HFF-Myc (cell line): ENCODE measurements at places on chromosomes 1 and 21.

- no peak for DNase-seq
Observed at GRCh38 chr1:41525891-41526587, 41.6 kb upstream of the EDN2 start.

GRCh38 chr1:235650341-235651169 lies 971 bp upstream of the GNG4 start:
- no peak for DNase-seq

- peak; percentile 36 for DNase-seq
Observed at GRCh38 chr1:243883551-243883950, 33.5 kb upstream of the AKT3 start.

DNA sequence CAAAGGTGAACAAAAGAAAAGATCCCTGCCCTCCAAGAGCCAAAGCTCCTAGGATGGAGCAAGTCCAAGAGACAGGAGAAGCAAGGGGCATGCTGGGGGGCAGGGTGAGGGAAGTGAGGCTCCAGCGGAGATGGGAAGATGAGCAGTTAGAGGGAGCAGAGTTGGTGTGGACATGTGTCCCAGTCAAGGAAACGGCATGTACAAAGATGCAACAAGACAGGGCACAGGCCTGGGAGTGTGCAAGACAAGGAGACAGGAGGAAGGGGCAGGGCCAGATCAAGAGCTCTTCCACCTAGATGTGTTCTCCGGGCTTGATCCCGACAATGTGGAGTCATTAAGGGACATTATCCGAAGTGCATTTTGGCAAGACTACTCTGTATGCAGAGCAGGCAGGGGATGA lies 82.1 kb downstream of the CAPZB start:
- DNase-seq: no peak

- peak; percentile 89 for DNase-seq
Observed at GRCh38 chr1:241413386-241413785, 56.4 kb upstream of the RGS7 start.

DNA sequence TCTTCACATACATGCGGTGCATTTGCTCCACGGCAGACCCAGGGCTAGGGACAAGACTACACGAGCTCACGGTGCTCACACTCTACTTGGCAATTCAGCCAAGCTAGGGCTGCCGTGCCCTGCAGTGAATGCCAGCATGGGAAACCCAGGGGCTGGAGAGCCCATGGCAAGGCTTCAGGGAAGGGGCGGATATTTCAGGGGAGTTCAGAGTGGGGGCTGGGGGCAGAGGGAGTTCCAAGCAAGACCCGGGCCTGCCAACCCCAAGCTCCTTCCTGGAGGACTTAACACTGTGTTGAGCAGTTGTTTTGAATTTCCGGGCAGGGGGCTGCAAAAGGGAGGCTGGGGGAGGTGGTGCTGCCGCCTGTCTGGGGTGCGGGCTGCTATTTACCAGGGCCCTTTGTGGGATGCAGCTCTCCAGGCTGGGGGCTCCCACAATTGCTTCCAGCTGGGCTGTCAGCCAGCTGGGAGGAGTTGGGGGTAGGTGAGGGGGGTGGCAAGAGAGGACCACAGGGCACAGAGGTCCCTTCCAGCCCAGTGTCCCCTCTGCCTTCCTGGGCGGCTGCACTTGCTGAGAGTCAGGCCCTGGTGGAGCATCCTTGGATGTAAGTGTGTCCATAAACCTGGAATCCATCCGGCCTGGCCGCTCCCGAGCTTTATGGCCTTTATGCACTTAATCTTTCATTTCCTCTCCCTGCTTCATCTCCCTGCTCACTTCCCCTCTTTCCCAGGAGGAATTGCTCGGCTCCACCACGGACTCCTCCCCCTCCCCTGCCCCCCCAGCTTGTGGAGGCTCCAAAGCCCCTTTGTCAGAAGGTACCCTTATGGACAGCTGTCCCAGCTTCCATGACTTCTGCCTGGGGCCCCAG lies 55.8 kb upstream of the SSBP3 start:
- DNase-seq: no peak

- DNase-seq: peak; percentile 47
Observed at GRCh38 chr1:174114788-174115448, 44.4 kb upstream of the RABGAP1L start.

DNA sequence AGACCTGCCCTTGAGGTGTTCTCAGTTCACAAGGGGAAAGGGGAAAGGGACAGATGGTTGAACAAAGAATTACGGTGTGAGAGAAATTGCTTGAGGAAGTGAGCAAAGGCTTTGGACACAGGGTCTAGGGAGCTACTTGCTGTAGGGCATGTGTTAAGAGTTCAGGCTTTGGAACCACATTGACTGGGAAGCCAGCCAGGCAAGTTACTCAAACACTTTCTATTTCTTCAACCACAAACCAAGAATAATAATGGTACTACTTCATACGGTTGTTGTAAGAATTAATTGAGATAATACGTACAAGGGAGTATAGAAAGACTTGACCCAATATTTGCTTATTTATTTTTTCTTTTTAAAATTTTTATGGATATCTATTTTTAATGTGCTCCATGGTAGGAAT lies 26.6 kb downstream of the AK4 start:
- peak; percentile 90 for DNase-seq

DNA sequence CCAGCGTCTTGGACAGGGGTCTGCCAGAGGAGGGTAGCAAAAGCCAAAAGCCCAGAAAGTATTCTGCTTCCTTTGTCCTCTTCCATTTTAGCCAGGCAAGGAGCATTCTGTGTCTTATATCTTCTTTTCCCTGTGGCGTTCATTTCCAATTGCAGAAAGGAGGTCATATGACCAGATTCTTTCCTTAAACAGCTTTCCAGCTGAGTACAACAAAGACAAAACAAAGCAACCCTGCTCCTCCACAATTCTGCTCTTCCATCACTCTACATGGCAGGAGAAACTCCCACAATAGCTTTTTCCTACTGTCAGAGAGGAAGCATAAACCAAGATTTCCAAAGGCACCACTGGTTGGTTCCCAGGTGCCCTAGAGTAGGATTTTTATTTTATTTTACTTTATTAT lies 19.7 kb downstream of the ENSA start:
- no peak for DNase-seq

GRCh38 chr1:158121604-158122254 lies 59.0 kb upstream of the CD1D start:
- no peak for DNase-seq

DNA sequence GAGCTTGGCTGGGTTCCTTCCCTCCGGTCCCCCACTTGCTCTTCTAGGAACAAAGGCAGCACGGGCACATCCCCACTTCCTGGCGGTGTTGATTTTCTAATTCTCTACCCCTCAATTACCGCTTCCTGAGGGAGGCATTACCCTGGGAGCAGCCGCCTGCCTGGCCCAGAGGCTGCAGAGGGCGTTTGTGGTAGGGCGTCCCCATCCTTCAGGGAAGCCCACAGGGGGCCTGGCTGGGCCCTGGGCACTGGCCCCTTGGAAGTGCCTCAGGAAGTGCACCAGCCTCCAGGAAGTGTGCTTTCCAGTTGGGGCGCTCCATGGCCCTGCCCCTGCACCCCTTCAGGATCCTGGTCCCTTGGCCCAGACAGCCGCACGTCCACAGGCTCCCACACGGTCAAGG lies 42.1 kb upstream of the CASZ1 start:
- DNase-seq: no peak

GRCh38 chr1:229111703-229112319 lies 159.1 kb upstream of the RAB4A start:
- DNase-seq: no peak

- no peak for DNase-seq
Observed at GRCh38 chr1:41482001-41482765, 2.3 kb downstream of the EDN2 start.

DNA sequence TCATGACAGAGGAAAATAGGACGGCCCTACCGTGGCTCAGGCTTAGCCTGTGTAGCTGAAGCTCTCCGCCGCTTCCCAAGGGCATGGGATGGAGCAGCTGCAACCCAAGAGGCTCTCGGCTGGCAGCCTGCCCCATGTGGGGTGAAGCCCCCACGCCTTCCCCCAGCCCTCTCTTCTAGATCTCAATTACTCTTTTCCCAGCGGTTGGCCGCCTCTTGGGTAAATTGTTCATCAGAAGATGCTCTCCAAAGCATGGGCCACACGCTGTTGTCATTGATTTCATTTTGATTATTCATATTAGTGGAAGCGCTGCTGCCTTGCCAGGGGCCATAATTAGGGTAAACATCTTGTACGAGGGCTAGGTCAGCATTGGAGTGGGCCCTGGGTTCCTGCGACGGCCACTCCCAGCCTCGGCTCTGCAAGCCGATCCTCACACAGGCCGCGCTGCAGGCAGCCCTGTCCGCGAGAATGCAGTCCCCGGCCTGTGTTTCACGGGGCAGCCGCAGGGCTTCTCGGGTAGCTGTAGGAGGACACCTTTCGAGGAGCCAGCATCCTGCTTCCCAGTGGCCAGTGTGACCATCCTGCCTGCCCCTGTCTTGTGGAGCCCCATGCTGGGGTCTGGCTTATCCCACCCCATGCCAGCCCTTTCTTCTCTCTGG lies 114.4 kb upstream of the VAMP3 start:
- no peak for DNase-seq

- DNase-seq: no peak
Observed at GRCh38 chr1:158035976-158036583, 42.6 kb downstream of the KIRREL1 start.

DNA sequence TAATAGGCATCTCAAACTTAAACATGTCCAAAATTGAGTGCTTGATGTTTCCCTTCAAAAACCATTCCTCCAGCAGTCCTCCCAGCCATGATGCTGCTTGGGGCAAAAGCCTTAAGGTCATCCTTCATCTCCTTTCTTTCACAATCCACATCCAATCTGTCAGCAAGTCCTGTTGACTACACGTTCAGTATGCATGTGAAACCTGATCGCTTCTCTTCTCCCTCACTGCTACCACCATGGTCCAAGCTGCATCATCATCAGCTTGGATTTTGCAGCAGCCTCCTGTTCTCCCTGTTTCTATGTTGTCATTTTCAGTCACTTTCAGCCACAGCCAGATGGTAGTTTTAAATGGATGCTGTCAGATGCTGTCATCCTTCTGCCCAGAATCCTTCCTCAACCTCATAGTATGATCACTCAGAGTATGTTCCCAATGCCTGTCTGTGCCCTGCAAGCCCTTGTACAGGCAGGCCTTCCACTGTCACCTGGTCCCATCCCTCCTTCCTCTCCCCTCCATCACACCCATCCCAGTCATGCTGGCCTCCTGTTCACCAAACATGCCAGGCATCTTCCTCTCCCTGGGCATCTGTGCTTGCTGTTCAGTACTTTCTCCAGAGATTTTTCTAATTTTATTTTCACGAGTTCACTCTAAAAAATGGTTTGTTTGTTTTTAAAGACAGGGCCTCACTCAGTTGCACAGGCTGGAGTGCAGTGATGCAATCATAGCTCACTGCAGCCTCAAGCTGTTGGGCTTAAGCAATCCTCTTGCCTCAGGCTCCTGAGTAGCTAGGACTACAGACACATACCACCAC lies 66.0 kb downstream of the SYDE2 start:
- no peak for DNase-seq

GRCh38 chr1:153532181-153532580 lies 3.6 kb downstream of the S100A6 start:
- no peak for DNase-seq

GRCh38 chr1:89198491-89199072 lies at the start of gene GBP4:
TSS of gene GBP4 (minus strand) at chr1:89198942. CDS start at chr1:89198834, 108 bp downstream.
- DNase-seq: no peak

GRCh38 chr1:105137543-105138457 lies 1388.1 kb downstream of the AMY1C start:
- DNase-seq: no peak

- no peak for DNase-seq
Observed at GRCh38 chr21:43991447-43991991, 20.6 kb upstream of the TRAPPC10 start.

- DNase-seq: no peak
Observed at GRCh38 chr1:218735436-218736032, 390.4 kb downstream of the TGFB2 start.

- DNase-seq: no peak
Observed at GRCh38 chr1:50326026-50326425, 97.2 kb downstream of the DMRTA2 start.

- peak; percentile 72 for DNase-seq
Observed at GRCh38 chr1:47333578-47333921, at the start of gene CMPK1. TSS of gene CMPK1 (plus strand) at chr1:47333790. CDS start at chr1:47333946, 156 bp downstream.

GRCh38 chr1:51346086-51346942 lies 16.0 kb upstream of the TTC39A start:
- DNase-seq: no peak

GRCh38 chr1:54396261-54396933 lies 9.8 kb downstream of the SSBP3 start:
- DNase-seq: no peak

DNA sequence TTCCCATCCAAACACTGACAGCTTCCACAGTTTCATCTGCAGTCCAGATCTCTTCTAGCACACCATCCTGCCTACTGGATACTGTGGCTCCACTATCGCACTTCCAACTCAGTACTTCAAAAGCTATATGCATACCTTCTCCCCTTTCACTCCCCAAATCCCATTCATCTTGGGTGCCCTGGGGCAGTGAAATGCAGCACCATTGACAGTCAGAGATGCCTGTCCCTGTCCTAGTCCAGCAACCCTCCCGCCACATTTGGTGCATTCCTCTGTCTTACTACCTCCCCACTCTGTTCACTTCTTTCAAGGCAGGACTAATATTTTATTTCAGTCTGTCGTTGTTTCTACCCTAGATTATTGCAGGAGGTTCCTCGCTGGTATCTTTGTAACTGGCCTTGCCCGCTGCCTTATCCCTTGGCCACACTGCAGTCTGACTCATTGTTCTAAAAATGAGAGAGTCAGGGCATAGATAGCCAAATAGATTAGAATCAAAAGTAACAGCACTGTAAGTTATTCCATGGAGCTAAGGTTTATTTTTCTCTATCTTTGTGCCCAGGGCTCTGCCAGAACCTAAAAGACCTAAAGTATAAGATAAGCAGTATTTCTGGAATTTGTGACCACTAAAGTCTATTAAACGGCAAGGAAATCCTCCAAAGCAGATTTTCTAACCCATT lies 96.7 kb downstream of the ESRRG start:
- no peak for DNase-seq

- no peak for DNase-seq
Observed at GRCh38 chr1:234532503-234532922, 53.5 kb upstream of the TARBP1 start.

DNA sequence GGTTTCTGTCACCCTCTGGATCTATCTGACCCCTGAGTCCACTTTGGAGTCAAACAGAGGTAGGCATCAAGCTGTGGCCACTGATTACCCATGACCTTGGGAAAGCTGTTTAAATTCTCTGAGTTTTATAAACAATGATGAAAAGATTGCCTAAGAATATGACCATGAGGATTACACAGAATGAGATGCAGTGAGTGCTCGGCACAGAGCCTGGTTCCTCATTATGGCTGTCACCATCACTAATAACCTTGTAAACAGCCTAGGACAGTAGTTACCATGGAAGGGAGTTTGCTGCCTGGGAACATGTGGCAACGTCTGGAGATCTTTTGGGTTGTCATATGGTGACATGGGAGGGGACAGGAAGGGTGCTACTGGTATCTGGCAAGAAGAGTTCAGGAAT lies 248.3 kb upstream of the KAZN start:
- no peak for DNase-seq

GRCh38 chr1:21012937-21013336 lies 163.8 kb downstream of the EIF4G3 start:
- DNase-seq: no peak

DNA sequence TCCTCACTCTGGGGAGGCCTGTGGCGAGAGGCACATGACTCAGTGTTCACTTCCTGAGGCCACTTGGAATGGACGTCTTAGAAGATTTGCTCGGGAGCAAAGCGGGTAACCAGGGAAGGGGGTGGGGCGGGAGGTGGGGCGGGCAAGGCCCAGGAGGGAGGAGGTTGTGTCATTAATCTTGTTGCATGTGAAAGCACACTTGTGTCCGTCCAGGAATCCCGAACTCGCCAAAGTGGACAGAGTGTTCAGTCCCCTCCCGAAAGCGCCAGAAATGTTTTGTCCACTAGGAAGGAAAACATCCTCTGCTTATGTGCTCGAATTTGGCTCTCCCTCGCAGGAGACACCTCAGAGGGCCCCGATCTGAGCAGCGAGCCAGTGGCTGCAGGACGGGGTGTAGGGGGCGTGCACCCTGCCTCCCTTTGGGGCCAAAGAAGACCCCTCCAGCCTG lies 84.2 kb downstream of the SPSB1 start:
- DNase-seq: no peak
